Stimulated activated CD4-positive, alpha-beta T cell treated with anti-CD3 and anti-CD28 coated beads, Interleukin-2, amount 100 ng/mL, for 24 hours (primary cell): ENCODE measurements at places on chromosomes 1 and 21.

DNA sequence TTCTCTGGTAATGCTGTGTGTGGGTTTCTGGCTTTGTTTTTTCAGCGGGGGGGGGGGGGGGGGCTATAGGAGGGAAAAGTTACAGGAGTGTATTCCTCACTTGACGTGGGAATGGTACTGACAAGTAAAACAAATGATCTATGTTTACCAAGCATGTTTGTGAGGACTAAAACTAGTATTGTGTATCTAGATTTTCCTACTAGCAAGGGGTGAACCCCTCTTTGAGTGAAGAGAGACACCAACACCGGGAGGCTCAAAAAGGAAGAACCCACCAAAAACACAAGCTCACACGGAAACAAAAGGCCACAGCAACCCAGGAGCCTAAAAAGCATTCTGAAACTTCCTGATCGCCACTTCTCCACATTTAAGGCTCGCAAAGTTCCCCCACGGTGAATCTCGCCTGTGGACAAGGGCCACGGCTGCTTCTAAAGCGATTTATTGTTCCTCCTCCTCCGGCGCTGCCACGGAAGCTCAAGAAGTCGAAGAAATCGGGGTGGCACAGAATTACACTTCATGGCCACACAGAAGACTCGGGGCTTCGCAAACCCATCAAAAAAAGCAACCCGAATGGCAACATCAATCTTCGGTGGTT lies 703 bp downstream of the PUM1 start:
- DNase-seq: no peak

DNA sequence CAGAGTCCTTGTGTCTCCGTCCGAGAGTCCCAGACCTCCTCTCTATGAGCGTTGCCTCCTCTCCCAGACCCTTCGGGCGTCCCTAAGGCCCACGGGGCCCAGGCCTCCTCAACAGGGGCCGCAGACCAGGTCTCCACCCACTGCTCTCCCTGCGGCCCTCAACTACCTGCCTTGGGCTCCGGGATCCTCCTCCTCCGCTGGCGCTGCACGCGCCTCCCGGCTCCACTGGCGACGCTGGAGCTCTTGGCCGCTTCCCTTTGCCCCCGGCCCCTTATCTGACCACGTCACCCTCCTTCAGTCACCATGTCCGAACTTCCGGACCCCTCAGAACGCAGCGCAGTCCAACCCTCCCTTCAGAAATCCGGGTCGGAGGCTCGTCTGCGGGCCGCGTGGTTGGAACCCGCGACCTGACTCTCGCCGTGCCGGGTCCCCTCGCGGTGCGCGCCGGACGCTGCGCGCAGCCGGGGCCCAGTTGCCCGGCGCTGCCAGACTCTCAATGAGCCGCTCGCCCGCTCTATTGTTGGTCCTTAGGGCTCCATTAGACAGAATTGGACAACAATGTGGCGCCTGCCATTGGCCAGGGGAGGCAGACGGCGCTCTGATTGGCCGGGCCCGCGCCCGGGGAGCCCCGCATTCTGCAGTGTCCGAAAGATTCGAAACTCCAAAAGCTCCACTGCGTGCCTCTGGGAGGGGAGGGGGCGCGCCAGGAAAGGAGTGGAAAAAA lies at the start of gene DMRTA2:
Gene DMRTA2, minus strand, starts transcription at position 498 of the 724 bp plus-strand sequence. CDS start 1,907 bp downstream, outside the sequence.
- no peak for DNase-seq

DNA sequence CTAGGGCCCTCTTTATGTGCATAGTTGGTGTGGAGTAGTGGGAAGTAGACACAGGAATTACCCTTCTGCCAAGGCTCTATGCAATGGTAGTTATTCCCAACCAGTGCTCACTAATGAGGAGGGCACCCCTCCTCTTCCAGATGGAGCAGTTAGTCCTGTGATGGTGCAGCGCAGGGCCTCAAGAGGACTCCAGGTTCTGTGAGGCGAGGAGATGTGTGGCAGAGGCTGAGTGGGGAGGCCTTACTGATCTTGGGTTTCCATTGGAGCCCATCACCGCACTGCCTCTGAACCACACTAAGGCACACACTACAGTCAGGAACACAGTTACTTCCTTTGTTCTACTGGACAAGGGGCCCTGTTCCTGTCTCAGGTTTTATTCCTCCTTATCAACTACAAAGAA lies 122.5 kb upstream of the POU3F1 start:
- no peak for DNase-seq

GRCh38 chr21:45255381-45256020 lies 32.2 kb downstream of the POFUT2 start:
- no peak for DNase-seq

DNA sequence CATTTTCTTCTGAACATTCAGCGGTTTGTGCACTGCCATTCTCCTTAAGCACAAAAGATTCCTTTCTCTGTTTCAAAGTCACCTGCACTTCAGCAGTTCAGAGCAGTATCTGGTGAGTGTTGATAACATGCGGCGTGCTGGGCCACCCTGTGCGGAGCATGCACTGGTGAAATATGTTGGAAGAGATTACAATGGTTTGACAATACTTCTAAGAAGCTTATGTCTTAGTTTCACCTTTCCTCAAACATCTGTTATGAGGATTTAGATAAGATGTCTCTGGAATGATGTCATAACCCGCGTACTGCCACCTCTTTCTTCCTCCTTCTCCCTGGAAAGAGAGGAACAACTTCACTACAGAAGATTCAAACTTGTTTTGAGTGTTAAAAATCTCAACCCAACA lies 650.3 kb downstream of the AJAP1 start:
- DNase-seq: no peak

- no peak for DNase-seq
These were observed 213.4 kb downstream of the FGGY start for GRCh38 chr1:59510249-59510648.

GRCh38 chr1:2416403-2416802 lies 4.0 kb upstream of the PEX10 start:
- peak; percentile 33 for DNase-seq

DNA sequence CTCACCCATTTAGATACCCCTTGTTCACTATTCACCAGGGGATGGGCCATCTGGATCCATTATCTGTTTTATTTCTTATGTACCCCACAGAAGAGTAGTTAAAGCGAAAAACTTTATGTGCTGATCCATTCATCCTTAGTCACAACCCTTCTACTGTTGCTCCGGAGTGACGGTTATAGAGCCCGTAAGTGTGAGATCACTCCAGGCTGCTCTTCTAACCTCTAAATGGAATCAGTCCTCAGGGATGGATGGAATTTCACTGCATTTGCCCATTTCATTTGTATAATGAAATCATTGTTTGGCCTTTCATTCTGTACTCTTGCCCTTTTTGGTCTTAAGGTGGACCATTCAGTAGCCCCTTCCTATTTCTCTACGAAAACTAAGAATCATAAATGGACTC lies 409.3 kb upstream of the RUNX1 start:
- no peak for DNase-seq

DNA sequence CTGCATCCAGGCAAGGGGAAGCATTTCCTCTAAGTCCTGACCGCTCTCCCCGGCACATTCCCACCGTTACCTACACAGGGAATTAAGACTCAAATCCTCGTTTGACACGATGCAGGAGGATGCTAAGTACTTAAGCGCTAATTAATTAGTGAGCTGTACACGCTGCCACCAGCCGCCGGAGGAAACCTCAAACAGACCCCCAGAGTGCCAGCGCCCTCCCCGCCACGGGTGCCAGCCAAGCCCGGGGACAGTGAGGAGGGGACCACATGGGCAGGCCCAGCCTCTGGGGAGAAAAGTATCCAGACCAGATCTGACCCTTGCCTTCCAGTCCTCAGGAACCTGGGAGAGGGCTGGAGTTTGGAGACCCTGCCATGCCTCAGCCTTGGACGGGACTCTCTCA lies 17.4 kb upstream of the CASZ1 start:
- no peak for DNase-seq

DNA sequence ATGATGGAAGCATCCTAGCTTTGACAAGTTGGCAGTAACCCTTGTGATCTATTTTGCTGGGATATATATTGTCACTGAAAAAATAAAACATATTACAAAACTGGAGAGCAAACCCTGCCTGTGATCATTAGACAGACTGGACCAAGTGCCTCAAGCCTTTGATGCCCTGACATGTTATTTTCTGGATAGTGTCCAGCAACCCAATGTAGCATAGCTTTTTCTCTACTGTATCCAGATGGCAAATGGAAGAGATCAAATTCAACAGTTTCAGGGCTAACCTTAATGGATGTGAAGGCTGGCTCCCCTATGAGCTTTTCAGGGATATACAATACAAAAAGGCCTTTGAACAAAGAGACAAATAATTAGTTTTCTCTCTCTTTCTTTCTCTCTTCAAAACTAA lies 25.1 kb downstream of the WARS2 start:
- no peak for DNase-seq

DNA sequence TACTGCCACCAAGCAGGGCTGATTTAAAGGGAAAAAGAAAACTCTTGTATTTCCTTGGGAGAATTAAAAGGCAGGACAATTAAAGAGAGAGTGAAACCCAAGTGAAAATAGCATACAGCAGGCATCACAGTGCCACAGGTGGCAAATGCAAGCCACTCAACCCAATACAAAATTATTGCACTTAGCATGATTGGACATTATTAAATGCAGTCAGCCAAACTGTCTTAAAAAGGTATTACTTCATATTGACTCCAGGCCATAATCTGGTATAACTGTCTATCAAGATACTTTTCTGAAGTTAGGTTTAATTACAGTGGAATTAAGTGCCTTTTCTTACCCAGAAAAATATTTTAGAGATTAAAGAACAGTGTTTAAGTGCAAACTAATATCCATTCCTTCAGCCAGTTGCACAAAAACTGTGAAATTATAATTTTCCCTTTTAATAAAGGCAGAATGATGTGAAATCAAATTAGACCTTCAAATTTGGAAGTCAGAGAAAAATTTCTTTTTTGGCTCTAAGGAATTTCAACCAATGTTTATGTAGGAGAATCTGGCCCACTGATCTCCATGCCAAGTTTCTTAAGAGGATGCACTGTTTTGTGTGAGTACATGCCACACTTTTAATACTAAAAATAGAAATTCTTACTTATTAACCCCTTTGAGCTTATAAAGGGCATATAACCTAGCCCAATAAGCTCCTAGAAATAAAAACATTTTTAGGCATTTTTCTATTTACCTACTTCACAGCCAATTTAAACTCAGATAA lies 15.2 kb downstream of the SLC30A10 start:
- no peak for DNase-seq

DNA sequence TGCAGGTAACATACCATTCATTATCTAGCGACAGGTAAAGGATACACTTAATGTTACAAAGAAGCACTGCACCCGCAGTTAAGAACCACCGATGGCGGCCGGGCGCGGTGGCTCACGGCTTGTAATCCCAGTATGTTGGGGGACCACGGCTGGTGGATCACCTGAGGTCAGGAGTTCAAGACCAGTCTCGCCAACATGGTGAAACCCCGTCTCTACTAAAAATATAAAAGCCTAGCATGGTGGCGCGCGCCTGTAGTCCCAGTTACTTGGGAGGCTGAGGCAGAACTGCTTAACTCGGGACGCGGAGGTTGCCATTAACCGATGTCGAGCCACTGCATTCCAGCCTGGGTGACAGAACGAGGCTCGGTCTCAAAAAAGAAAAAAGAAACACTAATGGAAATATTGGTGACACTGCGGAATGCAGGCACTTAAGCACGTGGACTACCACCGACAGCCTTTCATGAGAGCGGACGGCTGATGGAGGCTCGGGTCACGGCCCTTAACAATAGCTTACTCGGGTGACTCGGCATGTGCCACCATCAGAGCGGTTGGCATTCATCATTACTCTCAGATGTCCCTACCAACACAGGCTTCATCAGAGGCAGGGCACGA lies 542 bp downstream of the GAS5 start:
- no peak for DNase-seq

DNA sequence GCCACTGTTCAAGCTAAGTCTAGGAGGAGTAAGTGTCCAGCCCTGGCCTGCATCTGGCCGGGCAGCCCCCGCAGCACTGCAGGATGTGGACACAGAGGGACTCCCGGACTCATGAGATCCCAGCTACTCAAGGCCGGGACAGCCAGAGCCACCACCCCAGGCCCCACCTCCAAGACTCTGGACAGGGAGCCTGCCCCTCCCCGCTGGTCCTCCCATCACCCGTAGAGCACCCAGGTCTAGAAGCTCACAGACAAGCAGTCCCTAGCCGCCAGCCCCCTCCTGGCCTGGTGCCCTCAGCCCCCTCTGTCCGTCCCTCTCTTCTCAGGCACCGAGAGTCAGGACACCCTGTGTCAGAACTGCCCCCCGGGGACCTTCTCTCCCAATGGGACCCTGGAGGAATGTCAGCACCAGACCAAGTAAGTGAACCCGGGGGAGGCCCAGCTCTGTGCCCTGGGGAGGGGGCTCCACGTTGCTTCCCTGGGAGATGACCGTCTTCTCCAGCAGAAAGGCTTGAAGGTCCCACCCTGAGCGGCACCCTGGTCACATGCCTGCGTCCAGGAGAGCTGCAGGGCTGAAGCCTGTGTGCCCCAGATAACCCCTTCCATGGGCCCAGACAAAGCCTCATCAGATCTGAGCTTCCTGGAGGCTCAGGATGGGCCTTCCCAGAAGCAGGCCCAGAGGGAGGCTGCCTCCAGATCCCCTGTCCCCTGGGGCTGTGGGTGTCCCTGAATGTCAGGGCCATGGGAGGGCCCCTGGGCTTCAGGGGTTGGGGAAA lies 4.3 kb downstream of the TNFRSF14 start:
- DNase-seq: no peak

DNA sequence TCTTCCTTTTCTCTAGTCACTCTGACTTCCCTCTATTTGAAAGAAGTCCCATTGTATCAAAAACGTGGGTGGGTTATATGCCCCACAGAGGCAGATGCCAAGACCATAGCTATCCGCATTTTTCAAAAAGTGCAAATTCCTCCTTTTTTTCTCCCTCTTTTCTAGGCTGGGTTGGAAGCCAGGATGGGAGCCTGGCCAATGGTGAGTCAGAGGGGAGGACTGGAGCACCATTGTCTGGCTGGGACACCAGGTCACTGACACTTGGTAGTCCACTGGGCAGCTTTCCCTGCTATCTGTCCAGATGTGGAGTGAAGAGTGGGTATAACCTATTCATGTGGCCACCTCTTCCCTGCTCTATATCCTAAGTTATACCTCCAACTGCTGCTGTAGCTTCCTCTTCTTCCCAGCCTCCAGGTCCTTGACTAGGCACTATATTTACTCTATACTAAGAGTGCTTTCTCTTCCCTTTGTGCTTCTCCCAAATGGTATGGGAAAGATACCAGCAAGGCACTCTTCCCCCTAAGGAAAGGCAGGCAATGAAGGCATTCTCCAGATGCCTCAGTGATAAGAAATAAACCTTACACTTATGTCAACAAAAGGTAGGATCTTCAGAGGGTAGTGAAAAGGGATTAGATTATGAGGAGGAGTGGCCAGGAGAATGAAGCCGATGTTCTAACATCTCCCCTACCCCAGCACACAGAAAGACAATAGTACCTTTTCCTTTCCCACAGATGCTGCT lies 12.9 kb downstream of the PI4KB start:
- DNase-seq: no peak
